ENCODE measurements at places on chromosomes 5 and 9.

DNA sequence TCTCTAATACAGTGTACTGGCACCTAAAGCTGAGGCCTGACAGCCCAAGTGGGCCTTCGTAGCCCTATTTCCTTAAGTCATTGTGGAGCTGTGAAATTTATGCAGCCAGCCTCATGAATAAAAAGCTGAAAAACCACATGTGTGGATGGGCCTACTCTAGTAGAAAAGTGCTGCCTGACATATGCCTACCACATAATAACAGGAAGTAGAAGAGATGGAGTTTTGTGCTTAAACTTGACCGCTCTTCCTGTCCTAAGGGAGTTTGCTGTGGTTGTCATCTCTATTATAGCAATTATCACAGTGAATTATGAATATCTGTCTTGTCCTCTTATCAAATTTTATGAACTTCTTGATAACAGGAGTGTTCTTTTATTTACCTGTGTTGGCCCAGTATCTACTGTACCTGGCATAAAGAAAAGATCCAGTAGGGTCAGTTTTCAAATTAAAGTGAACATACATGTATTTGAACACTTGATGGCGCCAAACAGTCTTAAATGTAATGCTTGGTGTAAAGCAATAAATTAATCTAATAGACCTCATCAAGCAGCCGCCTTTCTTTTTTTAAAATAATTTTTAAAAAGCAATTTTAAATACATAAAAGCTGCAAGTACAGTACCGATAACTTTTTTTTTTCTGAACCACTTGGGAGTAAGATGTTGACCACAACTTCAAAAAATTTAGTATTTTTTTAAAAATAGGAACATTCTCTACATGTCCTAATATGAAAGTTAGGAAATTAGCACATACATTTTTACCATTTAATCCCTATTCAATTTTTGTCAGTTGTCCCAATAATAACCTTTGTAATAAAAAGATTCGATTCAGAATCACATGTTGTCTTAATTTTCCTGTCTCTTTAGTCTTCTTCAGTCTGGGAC lies 51.0 kb downstream of the FKTN start:
- no peak for DNase-seq

GRCh38 chr5:167872791-167873190 lies 418.7 kb upstream of the WWC1 start:
- DNase-seq, result no peak

DNA sequence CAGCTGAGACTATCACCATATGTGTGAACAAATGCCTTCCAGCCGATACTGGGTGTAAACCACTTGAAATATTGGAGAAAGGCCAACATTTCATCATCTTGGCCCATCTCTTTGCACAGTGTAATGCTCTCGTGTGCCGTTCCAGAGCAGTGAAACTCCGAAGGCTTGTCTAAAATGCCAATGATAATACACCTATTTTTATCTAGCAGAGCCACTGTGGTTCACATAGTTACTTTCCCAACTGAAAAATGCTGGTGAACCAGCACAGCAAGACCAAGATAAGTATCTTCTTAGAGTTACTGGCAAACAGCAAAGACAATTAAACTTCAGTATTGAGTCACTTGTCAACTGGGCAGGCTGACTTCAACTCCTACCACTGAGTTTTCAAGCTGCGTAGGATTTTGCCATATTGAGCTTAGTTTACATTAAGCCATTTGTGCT lies 379.9 kb upstream of the ACTBL2 start:
- no peak for DNase-seq

- DNase-seq, result no peak
Measured at GRCh38 chr5:119930490-119930889, 301.1 kb downstream of the FAM170A start.

DNA sequence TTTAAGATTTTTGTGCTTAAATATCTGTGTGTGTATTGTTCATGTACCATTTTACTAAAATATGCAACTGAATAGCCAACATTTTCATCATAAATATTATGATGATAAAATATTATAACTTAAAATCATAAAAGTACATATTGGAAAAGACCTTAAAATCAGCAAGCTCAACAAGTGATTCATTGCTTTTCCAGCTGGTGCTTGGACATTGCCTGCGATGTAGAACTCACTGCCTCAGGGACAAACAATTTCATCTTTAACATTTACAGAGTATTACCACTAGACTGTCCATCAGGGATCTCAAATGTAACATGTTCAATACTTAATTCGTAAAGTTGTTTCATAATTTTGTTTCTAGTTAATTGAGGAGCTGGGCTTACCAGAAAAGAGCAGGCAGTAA lies 17.5 kb upstream of the SMARCA2 start:
- no peak for DNase-seq

DNA sequence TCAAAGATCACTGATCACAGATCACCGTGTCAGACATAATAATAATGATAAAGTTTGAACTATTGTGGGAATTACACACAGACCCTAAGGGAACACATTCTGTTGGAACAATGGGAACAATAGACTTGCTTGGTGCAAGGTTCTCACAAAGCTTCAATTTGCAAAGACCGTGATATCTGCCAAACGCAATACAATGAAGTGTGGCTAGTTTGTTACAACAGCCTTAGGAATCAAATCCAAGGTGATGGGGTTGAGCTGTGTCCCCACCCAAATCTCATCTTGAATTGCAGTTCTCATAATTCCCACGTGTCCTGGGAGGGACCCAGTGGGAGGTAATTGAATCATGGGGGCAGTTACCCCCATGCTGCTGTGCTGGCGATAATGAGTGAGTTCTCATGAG lies 20.8 kb downstream of the KYAT1 start:
- no peak for DNase-seq

DNA sequence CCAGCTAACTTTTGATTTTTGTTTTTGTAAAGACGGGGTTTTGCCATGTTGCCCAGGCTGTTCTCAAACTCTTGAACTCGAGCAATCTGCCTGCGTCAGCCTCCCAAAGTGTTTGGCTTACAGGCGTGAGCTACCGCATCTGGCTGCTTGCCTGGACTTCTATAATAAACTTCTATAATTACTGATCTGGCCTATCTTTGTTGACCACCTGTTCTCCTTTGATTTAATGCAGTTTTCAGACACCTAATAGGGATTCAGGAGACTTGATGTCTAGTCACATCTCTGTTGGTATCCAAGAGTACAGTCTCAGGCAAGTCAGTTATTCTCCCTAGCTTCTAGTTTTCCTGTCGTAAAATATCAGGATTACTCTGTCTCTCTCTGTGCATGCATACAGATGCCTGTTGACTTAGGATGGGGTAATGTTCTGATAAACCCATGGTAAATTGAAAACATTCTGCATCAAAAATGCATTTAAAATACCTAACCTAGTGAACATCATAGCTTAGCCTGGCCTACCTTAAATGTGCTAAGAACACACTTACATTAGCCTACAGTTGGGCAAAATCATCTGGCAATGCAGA lies 51.5 kb upstream of the NR3C1 start:
- no peak for DNase-seq

GRCh38 chr9:73923796-73924195 lies 573.3 kb upstream of the RORB start:
- no peak for DNase-seq

DNA sequence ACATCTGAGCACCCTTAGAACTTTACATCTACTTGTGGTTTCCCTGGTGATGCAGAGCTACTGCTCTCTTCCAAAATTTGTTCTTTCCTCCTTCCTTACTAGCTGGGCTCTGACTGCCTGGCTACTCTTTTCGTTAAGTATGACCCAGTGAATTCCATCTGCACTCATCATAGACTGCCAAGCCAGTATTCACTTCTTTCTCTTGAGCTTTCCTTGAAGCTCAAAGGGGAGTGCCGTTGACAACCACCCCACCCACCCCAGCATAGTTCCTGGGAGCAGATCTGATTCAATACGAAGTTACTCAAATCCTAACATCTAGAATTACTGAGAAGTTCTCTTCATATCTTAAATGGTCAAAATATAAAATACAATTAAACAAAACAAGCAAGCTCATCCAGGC lies 190.5 kb downstream of the ADAMTS12 start:
- no peak for DNase-seq

All from stimulated activated CD4-positive, alpha-beta T cell treated with anti-CD3 and anti-CD28 coated beads, Interleukin-1b, Interleukin-23, amount 100 ng/mL, for 1 hour (primary cell).